Cortex of kidney (tissue), 1 donor: ENCODE measurements at places on chromosomes 4 and X.

DNA sequence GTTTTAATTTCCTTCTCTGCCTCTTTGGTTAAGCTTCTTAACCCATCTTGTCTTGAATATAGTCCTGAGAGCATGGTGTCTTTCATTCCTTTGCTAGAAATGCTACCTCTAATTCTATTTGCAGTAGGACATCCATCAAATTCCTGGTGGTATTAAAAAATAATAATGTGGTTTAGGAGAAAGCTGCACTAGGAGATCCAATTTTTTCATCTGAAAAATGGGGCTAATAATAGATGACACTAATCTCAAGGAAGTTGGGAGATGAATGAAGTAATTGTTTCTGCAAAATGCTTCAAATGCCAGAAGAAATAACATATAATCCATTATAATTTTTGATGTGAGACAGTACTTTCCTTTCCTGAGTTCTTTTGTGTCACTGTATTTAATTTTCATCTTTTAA, 194.9 kb downstream of the PACRGL start:
- DNase-seq: no peak

- no peak for DNase-seq
Observed at GRCh38 chr4:124899997-124900396, 187.5 kb upstream of the ANKRD50 start.

DNA sequence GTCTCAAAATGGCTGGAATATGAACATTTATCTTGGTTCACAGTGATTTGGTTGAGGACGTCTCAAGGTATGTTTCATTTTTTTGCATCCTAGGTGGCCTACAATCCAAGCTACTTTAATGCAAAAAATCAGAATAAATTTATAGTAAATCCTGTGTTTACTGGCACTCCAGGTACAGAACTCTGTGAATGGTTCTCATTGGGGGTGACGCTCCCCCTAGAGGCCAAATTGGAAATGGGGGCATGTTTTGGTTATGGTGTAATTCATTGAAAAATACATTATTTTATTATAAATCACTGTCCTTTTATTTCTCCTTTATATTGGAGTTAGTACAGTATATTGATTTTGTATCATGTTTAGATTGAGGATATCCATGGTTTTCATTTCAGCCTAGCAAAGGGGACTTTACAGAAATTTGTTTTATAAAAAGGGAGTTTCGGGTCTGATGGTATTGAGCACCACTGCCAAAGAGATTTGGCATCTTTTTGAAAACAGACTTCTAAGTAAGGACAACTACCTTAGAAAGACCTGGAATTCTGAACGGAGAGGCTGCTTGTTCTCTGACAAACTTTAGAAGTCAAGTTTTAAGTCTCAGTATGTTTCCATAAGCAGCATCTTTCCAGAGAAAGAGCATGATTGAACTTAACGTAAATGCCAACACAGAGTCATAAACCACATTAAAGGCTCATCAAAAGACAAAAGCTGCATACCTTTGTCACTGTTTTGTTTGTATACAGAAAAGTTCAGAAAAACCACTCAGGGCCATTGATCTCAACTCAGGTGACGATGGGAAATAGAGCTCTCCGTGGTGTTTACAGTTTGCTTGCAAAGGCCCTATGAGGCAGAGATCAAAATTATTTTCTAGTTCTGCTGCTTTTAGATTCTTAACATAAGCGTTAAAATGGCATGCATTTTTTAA, 19.4 kb downstream of the MTM1 start:
- no peak for DNase-seq

DNA sequence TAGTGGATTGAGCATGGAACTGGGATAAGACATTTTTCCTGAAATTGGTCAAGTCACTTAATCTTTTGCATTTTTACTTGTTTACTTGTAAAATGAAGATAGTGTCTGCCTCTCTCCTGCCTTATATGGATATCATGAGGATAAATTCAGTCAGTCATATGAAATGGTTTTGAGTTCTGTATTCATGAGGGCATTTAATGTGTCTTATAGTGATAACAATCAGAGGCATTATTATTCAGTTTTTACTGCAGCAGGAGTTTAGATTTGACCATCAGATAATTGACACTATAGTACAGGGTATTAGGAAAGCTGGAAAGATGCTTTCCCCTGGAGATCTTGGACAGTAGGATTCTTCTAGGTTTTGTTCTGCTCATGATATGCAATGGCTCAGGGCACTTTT, 26.0 kb downstream of the NPNT start:
- no peak for DNase-seq

DNA sequence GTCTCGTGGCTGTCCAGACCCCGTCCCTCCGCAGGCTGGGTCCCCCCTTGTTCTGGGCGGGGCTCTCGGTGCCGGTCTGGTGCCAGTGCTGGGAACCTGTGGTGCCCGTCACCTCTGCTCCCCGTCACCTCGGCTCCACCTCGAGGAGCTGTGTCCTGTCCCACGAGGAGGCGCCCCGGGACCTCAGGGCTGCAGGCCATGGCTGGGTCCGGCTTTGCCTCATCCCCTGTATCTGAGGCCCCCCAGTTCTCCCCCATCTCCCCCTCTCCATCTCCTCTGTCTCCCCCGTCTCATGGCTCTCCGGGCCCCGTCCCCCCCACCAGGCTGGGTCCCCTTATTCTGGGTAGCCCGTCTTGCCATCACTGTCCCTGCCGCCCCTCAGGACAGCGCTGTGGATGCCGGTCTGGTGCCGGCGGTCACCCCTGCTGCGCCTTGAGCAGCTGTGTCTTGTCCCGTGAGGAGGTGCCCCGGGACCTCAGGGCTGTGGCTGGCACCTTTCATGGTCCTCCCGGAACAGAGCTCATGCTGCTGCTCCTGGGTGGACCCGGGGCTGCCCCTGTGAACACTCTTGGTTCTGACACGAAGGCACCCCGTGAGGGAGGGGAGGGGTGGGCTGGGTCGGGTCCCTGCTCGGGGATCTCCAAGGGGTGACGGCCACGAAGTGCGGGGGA, 13.4 kb upstream of the GTPBP6 start:
- DNase-seq: no peak

DNA sequence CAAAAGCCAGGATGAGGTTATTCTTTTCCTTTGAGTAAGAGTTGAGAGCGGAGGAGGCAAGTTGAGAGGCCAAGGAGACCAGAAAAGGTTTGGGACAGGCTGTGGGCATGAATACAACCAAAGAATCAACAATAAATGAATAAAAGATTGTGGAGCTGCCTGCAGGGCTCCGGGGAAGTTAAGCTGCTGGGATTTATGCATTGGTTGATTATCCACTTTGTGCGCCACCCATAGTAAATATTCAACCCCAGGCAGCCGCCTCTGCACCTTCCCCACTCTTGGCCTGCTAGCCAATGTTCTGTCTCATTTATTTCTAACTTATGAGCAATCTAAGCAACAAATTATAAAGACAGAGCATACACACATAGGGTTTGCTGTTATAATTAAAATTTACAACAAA, 28.2 kb upstream of the IGSF1 start:
- no peak for DNase-seq

- no peak for DNase-seq
Observed at GRCh38 chr4:16026160-16026761, 57.6 kb downstream of the PROM1 start.

DNA sequence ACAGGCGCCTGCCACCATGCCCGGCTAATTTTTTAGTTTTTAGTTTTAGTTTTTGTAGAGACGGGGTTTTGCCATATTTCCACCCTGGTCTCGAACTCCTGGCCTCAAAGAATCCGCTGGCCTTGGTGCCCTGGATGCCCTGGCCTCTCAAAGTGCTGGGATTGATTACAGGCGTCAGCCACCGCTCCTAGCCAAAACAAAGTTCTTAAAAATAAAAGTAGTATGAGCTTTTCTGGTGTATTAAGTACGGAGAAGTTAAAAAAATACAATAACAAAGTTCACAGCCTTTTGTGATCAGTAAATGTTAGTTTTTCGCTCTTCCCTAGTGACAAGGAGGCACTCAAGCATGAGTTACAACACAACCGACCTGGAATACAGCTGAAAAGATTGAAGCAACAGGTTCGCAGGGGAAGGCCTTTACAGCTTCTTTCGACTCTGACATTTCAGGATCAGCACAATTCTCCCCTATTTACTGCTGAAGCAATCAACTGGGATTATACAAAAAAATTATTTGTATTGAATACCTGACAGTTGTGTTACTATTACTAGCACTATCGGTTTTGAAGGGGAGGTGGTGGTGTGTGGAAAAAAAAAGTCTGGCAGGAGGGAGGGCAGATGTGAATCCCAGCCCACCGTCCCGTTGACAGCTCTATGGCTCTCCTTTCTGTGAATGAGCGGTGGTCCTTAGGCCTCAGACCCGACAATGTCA, 893 bp upstream of the METAP1 start:
- DNase-seq: no peak

DNA sequence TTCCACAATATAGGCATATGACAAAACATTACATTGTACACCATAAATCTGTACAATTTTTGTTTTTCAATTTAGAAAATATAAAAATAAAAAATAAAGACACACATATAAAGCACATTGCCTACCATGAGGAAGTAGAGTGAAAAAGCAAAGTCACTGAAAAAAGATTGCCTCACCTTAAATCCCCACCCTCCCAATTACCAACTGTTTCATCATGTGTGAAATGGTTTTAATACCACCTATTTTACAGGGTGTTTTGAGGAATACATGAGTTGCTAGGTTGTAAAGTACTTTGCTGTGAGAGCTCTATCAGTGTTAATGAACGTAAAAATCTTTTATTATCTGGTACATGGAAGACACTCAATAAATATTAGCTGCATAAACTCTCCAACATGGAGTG, 373.6 kb upstream of the NDST3 start:
- no peak for DNase-seq
